ENCODE measurements at places on chromosomes 2 and 18.

DNA sequence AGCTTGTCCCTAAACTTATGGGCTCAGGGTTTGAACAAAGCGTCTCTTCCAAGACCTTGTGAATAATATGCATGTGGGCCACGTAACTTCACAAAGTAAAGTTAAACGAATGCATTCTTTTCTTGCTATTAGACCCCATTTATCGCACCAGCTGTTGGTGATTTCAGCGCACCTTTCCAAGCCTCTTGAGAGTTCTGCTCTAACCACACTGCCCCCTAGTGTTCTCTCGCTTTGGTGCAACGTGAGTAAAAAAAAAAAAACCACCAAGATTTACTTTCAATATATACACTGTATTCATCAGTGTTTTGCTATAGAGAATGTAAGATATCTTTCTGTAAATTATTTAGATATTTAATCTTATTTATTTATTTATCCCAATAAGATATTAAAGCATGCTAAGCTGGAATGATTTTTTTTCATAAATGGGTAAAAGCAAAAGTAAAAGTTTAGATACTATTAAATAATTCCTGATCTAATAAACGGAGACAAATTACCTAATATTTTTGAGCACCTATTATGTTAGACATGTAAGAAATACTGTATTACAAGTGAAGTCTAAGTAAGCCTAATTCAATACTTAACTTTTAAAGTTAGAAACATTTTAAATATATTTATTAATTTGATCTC is 459.5 kb downstream of the DLGAP1 start:
- DNase-seq = peak; percentile 63

DNA sequence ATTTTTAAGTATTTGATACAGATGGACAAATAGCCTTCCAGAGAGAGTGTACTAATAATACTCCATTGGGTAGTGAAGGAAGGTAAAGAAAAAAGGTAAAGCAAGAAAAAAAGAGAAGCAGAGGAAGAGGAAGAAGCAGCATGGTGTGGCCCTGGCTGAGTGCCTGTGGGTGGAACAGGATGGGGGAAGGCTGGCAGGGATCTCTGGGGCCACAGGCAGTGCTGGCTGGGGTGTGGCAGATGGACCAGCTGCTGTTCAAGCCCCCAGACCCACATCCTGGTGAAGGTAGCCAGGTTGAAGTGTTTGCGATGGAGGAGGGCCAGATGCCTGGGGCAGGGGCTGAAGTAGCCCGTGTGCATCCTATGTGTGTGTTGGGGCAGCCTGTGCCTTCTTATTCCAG is 79.0 kb downstream of the DYSF start:
- DNase-seq = no peak

DNA sequence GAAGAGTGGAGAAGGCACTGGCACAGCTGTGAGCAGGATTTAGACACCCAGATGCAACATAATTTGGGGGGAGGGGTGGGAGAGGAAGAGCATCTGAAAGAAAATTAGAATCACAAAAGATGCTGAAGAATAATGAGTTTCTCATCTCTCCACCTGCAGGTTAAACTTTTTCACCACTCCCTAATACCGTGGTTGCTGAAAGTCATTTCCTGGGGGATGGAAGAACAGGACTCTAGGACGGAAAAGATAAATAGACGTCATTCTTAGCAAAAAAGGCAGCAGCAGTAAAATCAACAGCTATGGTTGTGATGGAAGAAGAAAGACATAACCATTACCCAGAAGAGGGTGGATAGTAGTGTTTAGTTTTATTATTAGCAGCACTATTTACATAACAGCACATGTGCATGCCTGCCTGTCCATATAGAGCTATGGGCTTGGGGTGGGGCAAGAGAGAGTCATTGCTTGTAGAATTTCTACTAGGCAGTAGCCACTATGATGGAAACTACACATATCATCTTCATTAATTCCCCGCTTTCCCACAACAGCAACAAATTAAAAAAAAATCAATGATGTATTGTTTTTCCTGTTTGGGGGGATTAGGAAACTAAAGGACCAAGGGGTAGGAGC is 212.2 kb downstream of the TRIB2 start:
- DNase-seq = no peak

- DNase-seq = no peak
These were observed 110.9 kb downstream of the FTCDNL1 start for GRCh38 chr2:199740111-199740428.

Data from D341Med (cell line).